Fibroblast of skin of abdomen (primary cell): ENCODE measurements at places on chromosomes 7 and 10.
A peak's percentile ranks its signal among the peaks of the same experiment; 100 is the strongest.

- no peak for DNase-seq
These were observed 7.4 kb upstream of the APBB1IP start for GRCh38 chr10:26430641-26431163.

DNA sequence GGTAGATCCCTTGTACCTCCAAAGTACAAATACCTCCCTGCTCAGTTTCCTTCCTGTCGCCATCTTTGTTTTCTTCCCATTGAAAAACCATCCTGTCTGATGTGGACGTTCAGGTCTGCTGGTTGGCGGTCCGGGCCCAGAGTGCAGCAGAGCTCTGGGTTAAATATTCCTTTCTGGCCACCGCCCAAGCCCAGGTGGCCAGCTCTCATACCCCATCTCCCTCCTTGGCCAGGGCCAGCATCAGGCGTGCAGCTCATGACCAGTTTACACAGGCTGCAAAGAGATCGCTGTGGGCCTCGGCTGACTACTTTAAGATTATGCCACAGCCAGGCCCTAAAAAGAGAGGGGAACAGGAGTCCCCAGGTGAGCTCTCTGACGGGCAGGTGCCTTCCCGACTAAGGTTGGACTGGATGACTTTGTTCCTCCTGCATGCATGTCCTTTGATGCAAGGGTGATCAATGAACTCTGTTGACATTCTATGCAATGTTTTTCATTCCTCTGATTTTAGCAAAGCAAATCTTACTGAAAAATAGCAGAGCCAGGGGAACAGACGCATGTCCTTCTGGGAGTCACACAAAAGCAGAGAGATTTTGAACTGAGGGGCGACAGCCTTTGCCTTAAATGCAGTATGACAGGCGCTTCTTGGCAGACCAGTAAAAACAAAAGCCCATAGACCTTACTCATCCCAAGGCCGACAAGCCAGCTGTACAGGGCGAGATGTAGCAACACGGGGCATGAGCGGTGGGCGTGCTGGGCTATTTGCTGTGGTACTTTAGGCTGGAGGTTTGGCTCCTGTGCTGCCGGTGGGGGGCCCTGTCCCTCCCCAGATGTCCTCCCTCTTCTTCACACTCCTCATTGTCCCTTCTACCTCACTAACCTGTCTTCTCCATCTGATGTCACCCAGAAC, 33.3 kb upstream of the SH2B2 start:
- no peak for DNase-seq

DNA sequence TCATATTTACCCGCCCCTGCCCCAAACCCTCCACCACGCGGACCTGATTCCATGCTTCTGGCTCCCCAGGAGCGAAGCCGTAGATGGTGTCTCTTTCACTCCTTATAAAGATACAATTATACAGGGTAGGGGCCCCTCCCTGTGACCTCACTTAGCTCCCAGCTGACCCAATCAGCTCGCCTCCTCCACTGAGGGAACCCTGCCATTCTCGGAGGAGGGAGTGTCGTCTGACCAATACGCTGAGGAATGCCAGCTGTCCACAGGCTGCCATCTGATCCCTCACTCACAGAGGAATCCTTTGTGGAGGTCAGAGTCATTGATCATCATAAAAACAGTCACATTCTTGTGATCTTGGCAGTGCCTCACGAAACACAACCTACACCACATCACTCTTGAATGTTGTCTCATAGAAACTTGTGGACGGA, 67.5 kb upstream of the INSIG1 start:
- DNase-seq: peak; percentile 99

DNA sequence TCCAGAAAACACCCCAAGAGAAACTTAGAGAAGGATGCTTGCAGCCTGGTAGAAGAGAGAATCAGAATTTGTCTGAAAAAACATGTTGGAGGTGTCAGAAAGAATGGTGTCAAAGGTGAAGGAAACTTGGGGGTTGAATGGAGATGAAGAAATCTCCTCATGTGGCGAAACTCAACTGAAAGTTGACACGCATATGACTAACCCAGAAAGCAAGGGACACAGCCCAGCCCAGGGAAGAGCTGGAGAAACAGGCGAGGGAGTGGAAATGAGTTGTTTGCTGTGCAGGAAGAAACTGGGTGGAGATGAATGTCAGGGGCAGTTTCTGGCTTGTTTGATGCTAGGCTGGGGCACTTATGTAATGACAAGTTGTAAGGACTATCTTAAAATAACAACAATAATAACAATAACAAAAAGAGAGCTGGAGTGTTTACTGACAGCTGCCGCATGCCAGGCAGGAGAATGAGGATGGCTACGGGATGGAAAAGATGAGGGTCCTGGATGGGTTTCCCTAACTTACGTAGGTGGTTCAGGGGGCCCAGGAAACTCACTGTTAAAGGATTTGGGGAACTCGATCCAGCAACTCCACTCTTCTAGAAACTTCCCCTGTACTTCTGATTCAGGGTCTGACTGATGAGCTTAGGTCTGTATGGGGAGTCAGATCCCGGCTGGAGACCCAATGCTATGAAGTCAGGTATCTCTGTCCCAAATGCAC, 57.4 kb downstream of the MAP3K8 start:
- DNase-seq: no peak

DNA sequence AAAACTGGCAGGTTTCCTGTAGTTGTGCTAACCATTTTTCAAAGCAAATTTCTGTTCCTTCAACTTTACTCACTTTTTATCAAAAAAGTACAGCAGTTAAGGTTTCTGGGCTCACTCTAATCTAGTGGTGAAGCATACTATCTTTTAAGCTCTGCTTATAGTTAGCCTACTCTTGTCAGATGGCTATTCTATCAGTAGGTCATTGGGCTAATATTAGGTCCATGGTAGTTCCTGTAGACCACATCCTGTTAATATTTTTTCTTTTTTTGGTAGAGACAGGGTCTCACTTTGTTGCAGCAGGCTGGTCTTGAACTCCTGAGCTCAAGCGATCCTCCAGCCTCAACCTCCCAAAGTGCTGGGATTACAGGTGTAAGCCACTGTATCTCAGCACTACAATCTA, 27.9 kb upstream of the NRCAM start:
- DNase-seq: no peak

DNA sequence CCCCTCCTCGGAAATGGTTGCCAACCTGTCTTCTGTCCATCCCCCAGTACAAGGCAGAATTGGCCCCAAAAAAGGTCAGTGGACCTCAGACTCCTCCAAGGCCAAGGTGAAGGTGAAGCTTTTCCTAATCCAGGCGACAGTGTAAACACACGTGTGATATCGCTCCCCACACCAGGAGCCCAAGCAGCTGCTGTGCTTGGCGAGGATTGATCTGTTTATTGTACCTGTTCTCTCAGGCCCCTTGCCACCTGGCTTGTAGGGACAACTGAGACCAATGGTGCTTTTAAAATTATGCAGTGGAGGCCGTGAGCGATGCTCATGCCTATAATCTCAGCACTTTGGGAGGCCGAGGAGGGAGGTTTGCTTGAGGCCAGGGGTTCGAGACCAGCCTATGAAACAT, 66.1 kb upstream of the GTF2IRD1 start:
- DNase-seq: no peak

- no peak for DNase-seq
These were observed 130.8 kb downstream of the MDFIC start for GRCh38 chr7:115052706-115053105.

- no peak for DNase-seq
These were observed 9.6 kb upstream of the SHH start for GRCh38 chr7:155821851-155822250.

- DNase-seq: no peak
These were observed 13.2 kb upstream of the TRA2A start for GRCh38 chr7:23544913-23545354.

GRCh38 chr10:104472957-104473745, 119.5 kb downstream of the CFAP58 start:
- peak; percentile 4 for DNase-seq

- peak; percentile 36 for DNase-seq
These were observed 158.5 kb downstream of the CACNA2D1 start for GRCh38 chr7:82284936-82285519.

DNA sequence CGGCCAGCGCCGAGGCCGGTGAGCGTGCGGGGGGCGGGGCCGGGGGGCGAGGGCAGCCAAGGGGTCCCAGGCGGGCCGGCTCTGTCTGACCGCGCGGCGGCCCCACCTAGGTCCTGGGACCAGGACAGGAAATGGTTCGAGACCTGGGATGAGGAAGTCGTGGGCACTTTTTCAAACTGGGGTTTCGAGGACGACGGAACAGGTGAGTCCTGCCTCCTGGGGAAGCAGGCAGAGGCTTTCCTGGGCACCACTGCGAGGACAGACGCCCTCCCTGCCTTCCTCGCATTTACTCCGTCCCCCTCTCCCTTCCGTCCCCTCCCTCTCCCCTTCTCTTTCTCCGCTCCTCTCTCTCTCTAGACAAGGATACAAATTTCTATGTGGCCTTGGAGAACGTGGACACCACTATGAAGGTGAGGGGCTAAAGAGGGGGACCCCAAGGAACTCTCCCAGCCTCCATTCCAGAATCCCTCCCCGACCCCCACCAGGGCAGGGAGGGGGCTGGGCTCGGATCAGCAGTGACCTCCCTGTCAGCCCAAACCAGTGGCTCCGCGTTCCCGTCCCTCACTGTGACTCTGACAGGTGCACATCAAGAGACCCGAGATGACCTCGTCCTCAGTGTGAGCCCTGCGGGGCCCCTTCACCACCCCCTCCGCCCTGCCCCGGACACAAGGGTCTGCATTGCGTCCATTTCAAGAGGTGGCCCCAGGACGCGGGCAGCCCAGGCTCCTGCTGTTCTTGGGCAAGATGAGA, 2.6 kb upstream of the MUC12 start:
- DNase-seq: no peak

DNA sequence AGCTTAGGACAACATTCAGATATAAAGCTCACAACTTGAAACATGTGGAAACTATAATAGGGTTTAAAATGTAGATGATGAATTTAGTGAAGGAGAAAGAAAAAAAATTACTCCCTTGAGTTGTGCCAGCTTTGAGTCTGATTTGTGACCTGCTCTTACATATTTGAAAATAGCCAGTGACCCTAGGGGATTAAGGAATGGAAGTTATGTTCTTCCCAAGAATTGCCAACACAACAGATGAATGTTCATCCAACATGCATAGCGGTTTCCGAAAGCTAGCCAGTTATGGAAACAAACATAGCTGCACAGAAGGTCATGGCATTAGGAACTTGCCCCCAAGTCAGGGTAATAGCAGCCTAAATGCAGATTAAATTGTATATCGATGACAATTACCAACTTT, 10.8 kb downstream of the TMEM196 start:
- peak; percentile 37 for DNase-seq

DNA sequence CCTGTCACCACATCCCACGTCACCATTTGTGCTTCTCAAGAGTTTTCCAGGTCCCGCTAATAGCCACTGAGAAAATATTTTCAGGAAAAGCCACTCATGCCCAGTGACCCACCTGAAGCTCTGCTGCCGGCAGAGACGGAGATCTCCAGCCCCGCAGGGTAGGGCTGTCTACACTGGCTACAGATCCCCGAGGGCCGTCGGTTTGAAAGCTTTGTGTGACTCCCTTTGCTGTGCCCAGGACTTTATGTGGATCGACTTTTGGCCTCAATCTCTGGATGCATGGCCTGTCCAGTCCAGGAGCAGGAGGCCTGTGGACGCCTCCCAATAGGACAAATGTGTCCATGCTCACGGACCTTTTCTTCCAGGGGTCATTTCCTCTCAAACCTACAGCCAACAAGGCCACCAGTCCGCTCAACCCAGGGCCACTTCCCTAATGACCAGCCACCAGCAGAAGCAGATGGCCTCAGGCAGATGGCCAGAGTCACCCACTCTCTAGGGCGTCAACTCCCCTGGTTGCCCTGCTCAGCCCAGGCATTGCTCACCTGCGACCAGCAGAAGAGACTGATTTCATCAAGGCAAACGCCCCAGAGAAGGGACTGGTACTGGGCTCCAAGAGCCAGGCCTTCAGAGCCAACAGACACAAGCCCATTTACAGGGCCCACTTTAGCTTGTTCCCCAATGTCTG, 76.4 kb downstream of the OAT start:
- no peak for DNase-seq

DNA sequence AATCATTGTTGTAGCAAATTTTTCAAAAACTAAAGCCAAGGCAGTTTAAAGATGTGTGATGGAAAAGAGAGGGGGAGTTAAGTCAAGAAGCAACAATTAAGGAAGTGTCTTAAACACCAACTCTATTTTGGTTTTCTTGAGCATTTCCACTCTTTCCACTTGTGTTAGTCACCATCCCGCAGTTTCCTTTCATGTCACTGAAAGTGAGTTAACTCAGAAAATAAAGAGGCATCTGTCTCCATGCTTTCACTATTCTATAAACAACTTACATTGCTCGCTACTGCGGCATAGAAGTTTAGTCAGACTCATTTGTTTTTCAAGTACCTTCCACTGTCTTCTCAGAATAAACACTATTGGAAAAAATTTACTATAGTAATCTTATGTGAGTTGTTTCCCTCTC, 284.9 kb upstream of the SEMA3D start:
- peak; percentile 60 for DNase-seq

DNA sequence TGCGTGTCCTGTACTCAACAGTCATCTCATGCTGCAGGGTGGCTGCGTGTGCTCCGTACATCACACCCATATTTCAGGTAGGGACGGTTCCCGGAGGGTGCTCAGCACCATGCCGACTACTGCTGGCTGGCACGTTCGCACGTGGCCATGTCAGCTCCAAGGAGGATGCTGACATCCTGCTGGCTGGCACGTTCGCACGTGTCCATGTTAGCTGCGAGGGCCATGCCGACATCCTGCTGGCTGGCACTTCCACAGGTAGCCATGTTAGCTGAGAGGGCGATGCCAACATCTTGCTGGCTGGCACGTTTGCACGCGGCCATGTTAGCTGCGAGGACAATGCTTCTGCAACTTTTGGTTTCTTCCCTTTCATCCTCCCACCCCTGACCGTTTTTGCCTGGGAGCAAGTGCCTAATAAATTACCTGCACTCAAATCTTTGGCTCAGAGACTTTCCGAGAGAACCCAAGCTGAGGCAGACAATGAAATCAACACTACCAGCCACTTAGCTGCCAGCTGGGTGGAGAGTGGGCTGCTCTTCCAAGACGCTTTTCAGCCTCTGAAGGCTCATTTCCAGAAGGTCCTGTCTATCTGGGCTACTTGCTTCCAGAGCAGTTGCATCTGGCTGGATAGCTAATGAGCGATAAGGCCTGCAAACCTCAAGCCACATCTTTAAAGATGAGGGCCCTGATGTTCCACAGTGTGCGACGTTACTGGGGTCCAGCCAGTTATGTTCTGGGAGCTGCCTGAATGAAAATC, 104.6 kb downstream of the WDR37 start:
- DNase-seq: no peak

DNA sequence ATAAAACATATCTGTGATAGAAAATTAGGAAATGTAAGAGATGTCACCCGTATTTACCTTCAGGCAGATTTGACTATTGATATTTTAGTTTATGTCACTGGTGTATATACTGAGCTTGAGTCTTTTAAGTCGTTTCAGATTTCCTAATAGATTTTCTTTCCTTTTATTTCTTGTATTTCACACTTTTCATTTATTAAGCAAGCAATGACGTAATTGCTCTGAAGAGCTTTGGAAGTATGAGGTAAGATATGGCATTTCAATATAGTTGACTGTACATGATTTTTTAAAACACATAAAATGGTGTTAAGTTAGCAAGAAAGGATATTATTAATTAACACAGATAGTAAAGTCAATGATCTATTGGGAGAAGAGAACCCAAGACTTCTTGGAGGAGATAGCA, 652.6 kb downstream of the SORCS1 start:
- no peak for DNase-seq

- no peak for DNase-seq
These were observed 160.7 kb downstream of the ZEB1 start for GRCh38 chr10:31479752-31480151.
